DND-41 (cell line): ENCODE measurements at places on chromosomes 13 and 19.
A peak's percentile ranks its signal among the peaks of the same experiment; 100 is the strongest.

DNA sequence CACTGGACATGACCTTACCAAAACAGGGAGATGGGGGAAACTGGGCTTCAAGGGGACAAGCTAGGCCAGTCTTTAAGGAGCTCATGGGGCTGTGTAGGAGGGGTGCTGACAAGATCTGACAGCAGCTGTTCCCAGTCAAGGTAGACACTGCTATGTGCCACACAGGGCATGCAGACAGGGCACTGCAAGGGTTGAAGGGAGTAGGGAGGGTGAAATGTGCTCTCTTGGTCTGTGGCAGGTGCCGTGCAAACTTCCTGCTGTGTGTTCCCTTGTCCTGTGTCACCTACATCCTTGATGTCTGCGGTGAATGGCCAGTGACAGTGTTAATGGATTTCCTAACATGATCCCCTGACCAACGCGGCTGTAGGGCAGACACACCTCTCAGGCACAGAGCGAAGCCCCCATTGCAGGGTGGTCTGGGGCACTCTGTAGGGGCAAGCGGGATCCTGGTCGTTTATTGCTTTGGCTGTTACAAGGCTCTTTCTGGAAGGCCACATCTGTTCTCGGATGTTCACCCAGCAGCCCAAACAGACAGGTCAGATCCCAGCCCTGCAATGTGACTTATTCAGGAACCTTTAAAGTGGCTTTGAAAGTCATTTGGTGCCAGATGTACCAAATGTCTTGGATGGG, 199.5 kb upstream of the ZNF536 start:
- no peak for DNase-seq

- no peak for DNase-seq
Observed at GRCh38 chr19:5268801-5269200, 71.8 kb downstream of the PTPRS start.

GRCh38 chr19:4575267-4576015, 16.0 kb upstream of the SEMA6B start:
- DNase-seq, result no peak

DNA sequence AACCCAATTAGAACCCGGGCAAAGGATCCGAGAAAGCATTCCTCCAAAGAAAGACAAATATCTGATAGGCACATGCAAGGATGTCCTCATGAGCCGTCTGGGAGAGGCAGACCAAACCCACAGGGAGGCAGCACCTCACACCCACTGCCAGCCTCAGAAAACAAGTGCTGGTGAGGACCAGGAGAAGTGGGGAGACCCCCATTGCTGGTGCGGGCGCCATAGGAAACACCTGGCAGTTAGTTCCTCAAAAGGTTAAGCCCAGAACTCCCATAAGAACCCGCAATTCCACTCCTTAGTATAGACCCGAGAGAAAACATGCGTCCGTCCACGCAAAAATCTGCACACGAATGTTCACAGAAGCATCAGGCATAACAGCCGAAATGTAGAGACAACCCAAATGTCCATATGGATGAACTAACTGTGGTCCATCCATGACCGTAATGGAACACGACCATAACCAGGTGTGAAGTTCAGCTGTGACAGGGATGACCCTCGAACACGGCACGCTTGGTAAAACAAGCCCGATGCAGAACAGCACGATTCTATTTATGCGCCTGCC, 7.9 kb downstream of the ZNF787 start:
- DNase-seq, result no peak

DNA sequence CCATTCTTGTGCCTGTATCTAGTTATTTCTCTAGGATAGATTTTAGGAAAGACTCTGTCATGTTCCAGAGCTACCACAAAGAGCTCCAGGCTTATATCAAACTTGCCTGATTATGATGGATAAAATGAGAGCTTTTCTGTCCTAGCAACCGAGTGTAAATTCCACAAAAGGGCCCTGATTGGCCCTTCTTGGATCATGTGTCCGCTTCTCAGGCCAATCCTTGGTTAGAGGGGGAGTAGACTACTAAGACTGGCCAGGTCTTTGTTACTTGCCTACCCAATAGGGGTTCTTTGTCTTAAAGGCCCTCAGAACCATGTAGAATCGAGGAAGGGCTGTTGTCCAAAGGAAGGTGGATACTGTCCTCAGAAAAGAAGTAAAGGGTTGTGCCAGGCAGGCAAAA, 2.4 kb downstream of the DHX34 start:
- DNase-seq, result peak; percentile 14

DNA sequence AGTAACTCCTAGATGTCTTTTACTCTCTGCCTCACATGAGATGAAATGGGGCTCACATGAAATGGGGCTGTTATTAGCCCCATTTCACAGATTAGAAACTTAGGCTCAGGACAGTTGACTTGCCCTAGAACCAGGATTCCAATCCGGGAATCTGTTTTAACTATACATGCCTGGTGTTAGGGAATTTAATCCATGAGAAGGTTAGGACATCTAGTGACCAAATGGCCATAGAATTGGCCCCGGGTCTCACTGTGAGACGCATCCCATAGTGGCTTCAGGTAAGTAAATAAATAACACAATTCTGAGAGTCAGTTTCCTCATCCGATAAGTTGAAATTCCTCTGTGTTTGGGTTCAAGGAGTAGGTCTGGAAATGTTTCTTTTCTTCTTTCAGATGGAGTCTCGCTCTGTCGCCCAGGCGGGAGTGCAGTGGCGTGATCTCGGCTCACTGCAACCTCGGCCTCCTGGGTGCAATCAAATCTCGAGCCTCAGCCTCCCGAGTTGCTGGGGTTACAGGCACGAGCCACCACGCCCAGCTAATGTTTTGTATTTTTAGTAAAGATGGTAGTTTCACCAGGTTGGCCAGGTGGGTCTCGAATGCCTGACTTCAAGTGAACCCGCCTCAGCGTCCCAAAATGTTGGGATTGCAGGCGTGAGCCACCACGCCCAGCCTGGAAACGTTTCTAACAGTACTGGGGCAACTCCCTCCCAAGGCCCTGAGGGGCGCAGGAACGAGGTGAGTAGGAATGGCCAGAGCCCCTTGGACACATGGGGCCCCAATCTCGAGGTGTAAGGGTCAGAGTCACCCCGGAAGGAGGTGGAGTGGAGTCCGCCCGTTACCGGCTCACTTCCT, 1.2 kb upstream of the ZNF574 start:
- peak; percentile 25 for DNase-seq

DNA sequence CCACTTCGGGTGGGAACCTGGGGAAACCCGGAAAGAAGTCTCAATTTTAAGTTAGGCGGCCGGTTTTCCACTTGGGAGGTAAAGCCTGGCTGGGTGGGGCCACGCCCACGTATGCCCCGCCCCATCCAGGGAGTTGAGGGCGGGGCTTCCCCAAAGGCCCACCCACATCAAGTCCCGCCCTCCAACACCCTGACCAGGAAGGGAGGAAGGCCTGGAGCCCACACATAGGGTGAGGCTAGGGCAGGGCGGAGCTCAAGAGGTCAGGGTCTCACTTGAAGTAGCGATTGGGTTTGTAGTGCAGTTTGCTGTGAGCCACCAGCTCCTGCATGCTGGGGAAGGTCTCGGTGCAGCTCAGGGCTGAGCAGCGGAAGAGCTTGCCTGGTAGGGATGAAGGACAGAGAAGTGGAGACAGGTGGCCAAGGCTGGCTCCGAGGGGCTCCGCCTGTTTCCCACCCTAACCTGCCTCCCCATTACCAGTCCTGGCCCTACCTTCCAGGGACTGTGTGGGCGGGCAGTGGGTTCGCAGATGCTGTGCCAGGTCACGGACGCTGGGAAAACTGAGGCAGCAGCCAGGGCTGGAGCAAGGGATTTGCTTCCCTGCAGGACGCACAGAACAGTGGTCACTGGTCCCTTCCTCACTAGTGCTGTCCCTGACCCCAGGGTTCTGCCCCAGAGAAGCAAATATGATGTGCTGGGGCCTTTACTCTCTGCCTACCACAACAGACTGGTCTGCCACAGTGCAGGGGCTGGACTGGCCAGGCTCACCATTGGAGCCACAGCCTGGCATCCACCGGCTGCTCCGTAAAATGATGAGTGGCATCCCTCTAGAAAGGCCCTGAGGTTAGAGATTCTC, 1.6 kb downstream of the ZNF414 start:
- peak; percentile 36 for DNase-seq

GRCh38 chr19:12779162-12779993, 4.0 kb upstream of the HOOK2 start:
- peak; percentile 37 for DNase-seq

DNA sequence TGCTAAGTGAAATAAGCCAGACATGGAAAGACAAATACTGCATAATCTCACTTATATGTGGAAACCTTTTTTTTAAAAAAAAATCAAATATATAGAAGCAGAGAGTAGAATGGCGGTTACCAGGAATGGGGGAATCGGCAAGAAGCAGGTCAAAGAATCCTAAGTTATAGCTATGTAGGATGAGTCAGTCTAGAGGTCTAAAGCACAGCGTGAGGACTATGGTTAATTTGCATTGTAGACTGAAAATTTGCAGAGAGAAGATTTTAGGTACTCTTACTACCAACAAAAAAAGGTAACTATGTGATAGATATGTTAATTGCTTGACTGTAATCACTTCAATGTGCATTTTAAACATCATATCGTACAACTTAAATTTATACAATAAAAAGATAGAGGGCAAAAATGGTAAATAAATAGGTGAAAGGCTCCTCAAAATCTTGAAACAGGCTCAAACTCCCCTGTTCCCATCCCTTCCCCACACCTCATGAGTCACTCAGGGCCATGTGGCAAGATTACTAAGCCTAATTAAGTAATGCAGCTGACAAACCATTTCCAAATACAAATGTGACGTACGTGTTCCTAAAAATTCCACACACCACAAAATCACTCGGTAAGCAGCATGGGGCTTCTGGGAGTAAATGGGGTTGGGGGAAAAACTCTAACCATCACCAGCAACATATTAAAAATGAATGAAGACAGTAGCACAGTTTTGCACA, 159.0 kb downstream of the USP12 start:
- DNase-seq, result no peak

GRCh38 chr19:574658-575526, 2.5 kb downstream of the BSG start:
- DNase-seq, result no peak

DNA sequence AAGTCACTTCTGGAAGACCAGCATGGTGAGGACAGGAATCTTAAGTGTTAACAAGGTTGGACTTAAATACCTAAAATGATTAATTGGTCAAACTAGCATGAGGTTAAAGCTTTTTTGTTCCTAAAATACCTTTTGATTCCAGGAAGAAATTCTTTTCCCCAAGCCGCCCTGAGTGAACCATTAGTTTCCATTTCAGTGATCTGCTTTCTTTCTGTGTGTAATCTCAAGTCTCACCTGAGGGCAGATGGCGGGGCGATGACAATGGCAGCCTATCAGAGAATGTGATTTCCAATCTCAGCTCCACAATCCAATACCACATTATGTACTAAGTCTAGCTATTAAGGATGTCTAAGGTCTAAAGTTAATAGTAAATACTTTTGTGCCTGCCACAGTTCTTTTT, 390.9 kb upstream of the SGCG start:
- DNase-seq, result no peak

DNA sequence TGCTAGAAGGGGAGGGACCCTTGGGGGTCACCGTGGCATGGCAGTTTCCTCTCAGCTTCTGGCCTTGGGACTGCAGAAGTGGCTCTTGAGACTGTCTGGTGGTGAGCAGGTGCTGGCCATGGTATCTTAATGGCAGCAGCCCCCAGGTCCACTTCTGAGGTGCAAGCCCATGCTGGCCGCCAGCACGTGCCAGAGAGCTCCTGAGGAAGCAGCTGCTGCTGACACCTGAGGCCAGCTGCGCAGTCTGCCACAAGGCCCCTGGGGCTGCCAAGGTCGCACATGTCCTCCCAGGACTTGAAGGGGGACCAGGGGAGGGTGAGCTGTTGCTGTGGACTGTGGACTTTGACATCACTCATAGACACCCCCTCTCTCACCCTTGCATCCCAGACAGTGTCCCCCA, 48.0 kb downstream of the NFIX start:
- no peak for DNase-seq

- DNase-seq, result no peak
Observed at GRCh38 chr19:2035590-2035991, 15.5 kb downstream of the MKNK2 start.

DNA sequence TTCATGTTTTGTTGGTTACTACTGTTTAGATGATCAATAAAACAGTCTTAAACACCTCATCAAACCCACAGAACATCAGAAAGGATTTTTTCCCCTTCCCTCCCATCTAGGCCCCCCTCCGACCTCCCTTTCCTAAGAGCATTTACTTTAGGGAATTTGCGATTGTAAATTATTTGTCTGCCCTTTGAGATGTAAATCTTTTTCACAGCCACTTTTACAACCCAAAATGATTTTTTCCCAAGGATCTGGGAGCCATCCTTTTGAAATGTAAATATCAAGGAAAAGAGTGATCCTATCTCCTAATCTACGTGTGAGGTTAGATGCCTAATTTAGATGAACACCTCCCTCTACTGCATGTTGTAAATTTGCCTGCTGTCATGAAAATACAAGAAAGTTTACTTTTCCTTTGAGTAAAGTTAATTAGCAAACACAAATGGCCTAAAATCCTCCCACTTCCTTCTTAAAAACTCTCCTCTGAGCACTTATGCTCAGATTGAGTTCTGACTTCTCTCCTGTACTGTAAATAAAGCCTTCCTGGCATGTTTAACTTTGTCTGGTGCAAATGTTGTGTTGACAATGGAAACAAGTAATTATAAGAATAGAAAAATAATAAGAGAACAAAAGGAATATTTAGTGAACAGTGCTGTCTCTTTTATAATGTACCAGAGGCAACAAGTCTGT, 1646.9 kb upstream of the SPRY2 start:
- DNase-seq, result no peak

DNA sequence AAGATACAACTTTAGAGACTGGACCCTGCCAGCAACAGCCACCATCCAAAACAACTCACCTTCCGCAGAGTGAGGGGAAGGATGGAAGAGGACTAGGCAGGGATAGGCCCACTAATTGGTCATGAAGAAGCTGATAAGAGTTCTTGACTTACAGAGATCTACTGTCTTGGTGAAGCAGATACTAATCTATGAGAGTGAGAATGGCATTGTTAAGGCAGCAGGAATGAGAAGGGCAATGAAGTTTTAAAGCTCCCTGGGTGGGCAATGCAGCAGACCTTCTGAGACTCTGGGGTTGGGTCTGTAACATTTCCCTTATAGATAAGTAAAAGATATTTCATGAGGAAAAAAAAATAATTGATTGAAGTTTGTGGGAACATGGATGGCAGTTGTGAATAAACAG, 63.7 kb downstream of the KLF12 start:
- peak; percentile 57 for DNase-seq

- no peak for DNase-seq
Observed at GRCh38 chr19:43683905-43684304, 13.9 kb upstream of the PLAUR start.

DNA sequence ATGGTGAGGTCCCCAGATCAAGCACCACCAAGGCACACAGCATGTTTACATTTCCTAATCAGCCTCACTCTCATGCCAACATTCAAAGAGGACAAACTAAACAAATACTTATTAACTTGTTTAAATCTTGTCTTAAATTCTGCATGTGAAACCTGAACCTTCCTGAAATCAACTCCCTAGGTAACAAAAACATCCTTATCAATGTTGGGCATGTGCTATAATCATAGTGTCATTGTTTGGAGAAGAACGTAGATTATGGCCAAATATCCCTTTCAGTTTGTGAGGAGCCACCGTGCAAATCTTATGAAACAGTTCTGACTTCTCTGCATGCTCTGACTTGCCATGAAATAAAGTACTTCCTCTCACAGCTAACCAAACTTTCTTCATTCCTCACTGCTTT, 123.8 kb downstream of the NDFIP2 start:
- DNase-seq, result no peak
